ENCODE measurements at places on chromosomes 13 and 19.

DNA sequence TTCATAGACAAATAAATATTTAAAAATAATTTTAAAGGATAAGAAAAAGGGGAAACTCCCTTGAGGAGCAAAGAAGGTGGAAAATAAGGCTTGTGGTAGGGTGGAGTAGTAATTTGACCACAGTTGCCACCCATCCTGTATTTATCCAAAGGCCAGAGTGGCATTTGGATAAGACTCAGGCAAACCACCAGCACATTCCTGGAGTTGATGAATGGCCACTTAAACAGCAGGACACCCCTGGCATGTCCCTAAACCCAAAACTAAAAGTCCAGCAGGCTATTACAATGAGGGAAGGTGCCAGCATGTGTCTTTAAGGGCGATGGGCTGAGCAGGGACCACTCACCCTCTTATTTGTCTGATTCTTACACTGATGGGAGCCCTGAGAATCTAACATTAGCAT, 9.8 kb upstream of the FRY start:
- no peak for DNase-seq

GRCh38 chr13:35729926-35730627, 253.6 kb upstream of the MAB21L1 start:
- DNase-seq = no peak

DNA sequence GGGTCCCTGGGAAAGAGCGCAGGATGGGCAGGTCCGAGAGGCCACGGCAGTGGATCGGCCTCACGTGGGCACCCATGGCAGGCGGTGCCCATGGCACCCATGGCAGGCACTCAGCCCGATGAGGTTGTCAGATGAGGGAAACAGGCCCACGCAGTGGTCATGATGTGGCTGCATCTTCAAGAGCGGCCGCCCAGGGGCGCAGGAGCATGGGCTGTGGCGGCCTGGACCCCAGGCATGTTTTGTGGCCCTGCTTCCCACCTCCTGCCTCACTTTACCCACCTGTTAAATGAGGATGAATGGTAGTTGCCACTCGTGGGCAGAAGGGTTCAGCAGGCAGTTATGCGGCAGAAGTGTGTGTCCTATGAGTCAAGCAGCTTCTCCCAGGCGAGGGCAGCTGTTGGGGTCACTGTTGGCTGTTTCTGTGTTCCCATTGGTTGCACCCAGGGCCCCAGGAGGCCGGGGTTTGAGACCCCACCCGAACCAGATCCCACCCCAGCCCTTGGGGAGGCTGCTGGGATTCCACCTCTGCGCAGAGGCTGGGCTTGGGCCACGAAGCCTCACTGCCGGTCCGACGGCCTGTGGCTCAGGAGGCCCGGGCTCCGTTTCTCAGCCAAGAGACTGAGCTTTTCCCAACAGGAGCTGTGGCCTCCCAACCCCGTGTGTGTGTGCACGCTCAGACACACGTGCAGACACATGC, 30.0 kb downstream of the CSNK1G2 start:
- DNase-seq = no peak

DNA sequence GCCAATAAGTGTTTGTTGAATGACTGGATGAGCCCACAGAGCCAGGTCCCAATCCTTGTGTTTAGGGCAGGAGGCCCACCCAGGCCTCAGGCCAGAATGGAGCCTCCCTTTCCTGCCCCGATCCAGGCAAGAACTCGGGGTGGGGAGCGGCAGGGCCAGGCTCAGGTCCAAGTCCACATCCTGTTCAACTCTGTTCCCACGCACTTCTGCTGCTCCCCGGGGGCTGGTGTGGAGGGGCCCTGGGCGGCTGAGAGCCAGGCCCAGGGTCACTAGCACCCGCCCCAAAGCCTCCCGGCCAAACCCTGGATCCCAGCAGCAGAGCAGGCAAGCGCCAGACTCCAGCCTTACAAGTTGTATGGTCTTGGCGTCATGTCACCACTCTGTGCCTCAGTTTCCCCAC, 8.0 kb downstream of the ANGPTL8 start:
- no peak for DNase-seq

DNA sequence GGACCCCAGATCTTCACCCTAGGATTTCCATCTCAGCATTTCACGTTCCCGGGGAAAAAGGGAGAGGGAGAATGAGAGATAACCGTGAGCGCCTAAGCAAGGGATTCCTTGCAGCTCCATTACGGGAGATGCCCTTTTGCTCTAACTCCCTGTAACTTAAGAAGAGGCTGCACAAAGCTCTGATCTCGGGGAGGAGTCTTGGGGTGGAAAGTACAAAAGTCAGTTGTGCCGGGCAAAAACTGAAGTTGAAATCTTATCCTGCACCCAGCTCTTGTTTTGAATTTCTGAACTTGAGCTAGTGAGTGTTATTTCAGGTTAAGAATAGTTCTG, 256.4 kb upstream of the SOX21 start:
- no peak for DNase-seq
